ENCODE measurements at places on chromosomes 2 and 18.

GRCh38 chr2:241947401-241947800 is 77.9 kb downstream of the RTP5 start:
- DNase-seq: no peak

GRCh38 chr2:216710551-216711301 is 15.4 kb upstream of the IGFBP5 start:
- no peak for DNase-seq

DNA sequence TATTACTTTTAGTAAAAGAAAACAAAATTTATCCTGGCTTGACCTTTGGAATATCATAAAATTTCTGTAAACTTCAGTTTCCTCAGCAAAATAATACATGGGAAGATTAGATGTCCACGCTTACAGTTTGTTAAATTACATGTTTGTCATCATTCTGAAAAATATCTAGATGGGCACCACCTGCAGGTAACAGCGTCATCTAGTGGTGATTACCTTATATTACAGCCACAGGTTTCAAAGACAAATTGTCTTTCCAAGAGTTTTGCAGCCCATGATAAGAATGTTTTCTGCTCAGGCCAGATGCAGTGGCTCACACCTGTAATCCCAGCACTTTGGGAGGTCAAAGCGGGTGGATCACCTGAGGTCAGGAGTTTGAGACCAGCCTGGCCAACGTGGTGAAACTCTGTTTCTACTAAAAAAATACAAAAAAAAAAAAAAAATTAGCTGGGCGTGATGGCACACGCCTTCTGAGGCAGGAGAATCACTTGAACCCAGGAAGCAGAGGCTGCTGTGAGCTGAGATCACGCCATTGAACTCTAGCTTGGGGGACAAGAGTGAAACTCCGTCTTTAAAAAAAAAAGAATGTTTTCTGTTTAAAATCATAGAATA is 96.3 kb upstream of the RASGRP3 start:
- DNase-seq: no peak

DNA sequence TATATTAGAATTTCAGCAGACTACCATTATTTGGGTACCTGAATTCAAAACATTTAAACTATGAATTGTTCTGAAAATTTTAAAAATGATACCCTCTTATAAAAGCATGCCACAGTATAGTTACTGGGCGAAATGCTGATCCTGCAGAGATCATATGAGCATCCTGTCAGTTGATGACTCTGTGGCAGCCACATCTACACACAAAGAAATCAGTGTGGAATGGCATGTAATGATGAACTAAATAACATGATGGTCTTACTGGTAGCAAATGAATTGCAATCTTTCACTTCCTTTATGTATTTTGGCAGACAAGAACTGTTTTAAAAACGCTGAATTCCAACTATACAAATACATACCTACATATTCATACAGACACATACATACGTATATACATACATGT is 38.3 kb downstream of the MRPS9 start:
- no peak for DNase-seq

DNA sequence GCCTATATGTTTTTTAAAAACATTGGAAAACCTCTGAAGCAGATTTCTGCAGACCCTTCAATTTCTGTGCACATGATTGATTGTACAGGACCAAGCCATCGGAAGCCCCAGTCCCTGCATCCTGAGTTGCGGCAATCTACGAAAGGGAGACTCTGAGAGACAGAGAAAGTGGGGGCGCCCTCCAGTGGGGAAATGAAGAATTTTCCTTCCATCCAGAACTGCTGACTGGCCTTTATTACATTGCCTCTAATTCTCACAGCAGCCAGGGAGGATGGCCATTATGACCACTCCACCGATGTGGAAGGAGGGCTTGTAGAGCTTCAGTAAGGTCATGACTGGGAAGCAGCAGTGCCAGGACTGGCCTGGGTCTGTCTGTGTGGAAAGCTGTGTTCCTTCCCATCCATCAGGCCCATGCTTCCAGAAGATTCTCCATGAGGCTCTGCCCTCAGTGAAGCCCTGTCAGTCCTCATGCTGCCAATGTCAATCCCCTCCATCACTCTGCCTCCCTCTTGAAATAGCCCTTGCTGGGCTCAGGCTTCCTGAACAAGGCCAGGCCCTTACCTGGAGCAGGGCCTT is 20.0 kb upstream of the RESP18 start:
- peak; percentile 47 for DNase-seq

GRCh38 chr2:10258326-10258725 is 44.4 kb upstream of the HPCAL1 start:
- DNase-seq: no peak

DNA sequence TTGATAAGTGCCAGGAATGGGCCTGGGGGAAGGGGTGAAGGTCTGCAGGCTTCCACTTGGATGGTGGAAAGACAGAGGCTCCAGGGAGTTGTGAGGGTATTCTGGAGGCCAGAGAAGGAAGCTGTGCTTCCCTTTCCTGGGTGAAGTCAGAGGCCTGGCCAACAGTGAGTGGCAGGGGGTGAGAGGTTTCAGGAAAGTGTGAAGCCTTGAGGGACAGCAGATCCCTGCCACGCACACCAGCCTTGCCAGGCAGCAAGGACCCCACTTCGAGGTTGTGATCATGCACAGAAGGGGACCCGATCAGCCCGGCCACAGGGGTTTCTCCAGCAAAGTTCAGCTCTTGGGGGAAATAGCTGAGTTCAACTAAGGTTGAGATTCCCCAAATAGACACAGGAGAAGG is 66.5 kb downstream of the SMAD7 start:
- no peak for DNase-seq
